ENCODE measurements at places on chromosomes 11 and 22.

GRCh38 chr11:75598264-75598663, 36.2 kb downstream of the SERPINH1 start:
- no peak for DNase-seq

- no peak for DNase-seq
Observed at GRCh38 chr11:101476191-101476590, 107.6 kb downstream of the TRPC6 start.

DNA sequence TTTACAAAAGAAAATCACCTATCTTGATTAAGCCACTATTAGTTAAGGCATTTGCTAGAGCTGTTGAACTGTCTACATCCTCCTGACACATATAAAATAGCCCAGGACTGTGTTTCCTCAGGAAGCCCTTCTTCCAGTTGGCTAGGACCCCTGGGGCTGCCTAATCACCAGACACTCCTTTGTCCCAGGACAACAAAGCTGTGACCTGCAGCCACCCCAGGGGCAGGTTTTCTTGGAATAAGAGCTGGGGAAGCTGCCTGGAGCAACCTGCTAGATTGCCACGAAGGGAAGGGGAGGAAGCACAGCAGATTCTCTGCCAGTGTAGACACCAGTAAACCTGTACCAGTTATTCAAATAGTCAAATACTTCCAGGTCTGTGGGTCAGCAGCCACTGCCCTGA, 17.6 kb downstream of the CHST1 start:
- DNase-seq, result no peak

DNA sequence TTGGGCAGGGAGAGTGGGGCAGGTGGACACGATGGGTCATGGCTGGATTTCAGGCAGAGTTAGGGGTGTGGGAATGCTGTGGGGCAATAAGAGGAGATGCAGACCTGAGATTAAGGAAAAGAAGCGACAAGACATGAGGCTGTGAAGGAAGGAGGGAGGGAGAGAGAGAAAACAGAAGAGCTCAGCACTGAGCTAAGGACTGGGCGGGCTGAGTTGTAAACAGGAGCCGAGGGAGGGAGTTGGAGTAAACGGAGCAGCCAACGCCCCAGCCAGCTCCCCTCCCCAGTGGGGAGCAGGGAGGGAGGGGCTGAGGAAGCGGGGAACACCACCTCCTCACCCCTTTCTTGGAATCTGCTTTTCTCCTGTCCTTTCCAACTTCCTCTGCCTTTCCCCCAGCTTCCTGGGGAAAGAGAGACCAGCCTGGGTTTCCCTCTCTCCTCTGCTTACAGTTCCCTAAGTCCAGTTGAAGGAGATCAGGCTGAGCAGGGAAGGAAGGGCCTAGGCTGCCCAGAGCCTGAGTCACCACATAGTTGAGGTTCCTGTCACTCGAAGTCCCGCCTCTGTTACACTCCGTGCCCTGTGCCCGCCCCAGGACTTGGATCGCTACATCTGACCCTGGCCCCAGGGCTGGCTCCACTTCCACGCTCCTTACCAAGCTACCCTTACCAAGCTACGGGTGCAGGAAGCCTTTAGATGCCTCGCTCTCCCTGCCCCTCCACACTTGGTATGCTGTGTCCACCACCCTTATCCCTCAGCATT, 6.7 kb upstream of the AHNAK start:
- DNase-seq, result peak; percentile 58

DNA sequence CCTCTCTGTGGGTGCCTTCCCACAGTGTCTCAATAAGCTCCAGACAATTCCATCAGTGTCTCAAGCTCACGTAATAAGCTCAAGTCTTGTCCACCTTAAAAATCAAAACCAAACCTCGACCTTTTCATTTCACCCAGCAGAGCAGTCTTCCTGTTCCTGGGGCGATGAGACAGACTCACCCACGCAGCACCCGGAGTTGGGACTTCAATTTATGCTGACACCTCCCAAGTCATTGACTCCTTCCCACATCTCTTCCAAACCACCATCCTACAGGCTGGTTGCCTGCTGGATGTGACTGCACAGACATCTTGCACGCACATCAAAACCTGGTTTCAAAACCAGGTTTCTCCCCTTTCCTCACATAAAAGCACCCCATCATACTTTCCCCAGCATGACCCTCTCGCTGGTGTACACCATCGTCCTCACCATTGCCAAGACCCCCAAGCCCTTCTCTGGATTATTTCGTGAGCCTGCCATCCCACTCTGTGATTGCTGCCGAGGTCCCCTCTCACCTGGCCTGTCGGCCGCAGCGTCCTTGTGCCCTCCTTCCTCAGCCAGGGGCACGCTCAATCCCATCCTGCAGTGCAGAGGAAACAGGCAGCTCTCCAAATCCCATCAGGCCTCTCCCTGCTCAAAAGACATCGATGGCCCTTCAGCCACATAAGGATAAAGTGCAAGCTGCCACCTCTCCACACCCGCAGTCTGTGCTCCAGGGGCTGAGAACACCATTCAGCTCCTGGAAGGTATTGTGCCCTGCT, 45.1 kb upstream of the FBXO3 start:
- no peak for DNase-seq

- no peak for DNase-seq
Observed at GRCh38 chr11:3983101-3983500, 111.5 kb upstream of the RRM1 start.

- DNase-seq, result no peak
Observed at GRCh38 chr11:8218840-8219239, 44.8 kb downstream of the LMO1 start.

DNA sequence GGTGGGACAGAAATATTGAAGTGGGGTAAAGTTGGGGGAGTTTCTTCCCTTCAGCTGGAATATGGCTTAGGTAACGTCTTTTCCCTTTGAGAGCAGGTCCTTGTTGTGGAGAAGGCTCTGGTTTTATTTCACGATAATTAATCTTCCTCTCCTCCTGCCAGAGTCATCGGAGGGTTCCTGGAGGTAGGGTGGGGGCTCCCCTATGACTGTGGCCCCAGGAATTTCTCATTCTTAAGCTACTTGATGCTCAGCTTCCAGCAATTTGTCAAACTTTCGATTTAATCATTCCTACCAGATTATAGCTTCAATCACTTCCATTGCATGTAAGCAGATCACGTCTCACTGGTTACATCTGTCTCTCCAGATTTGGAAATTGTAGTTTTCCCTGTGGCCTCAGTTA, 242.8 kb upstream of the PLET1 start:
- no peak for DNase-seq

- DNase-seq, result no peak
Observed at GRCh38 chr11:132685174-132685611, 847.1 kb downstream of the OPCML start.

DNA sequence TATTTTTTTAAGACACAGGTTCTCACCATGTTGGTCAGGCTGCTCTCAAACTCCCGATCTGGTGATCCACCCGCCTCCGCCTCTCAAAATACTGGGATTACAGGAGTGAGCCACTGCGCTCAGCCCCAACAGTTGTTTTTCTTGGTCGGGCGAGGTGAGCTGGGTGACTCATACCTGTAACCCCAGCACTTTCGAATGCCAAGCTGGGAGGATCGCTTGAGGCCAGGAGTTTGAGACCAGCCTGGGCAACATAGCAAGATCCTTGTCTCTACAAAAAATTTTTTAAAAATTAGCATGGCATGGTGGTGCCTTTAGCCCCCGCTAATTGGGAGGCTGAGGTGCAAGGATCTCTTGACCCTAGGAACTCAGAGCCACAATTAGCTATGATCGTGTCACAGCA, 7.0 kb upstream of the NF2 start:
- DNase-seq, result no peak

GRCh38 chr11:86747801-86748200, 52.5 kb upstream of the PRSS23 start:
- no peak for DNase-seq

DNA sequence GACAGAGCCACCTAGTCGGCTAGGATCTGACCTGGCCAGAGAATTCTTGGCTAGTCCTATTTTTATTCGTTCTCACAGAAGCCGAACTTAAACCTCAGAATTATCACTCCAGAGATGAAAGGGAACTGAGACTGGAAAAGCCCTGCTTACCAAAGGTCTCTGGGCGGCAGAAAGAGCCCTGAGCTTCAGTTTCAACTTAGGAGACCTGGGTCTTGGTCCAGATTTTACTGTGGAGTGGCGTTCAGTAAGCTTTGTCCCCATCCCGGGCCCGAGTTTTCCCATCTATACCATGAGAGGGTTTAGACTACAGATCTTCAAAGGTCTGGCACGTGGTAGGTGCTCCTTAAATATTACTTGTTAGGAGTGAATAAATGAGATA, 516 bp downstream of the NEU3 start:
- no peak for DNase-seq

- DNase-seq, result no peak
Observed at GRCh38 chr11:93974759-93975158, 46.4 kb upstream of the HEPHL1 start.

DNA sequence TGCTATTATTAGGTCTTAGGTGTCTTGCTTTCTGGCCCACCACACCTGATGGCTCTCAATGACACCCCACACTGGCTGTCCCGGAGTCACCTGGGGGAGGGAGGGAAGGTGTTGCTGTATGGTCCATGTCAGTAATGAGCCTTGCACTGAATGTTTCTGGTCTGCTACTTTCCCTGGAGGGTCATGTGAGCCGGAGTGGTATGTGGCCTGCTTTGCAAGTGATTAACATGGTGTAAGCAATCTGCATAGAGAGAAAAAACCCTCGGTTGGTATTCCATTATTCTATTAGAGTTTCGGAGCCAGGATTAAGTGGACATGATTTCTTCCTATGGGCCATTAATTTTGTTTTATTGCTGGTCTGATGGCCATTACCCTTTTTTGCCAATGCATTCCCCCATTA, 63.9 kb downstream of the PKNOX2 start:
- no peak for DNase-seq

GRCh38 chr22:48700566-48701295, 1126.9 kb downstream of the BRD1 start:
- no peak for DNase-seq

DNA sequence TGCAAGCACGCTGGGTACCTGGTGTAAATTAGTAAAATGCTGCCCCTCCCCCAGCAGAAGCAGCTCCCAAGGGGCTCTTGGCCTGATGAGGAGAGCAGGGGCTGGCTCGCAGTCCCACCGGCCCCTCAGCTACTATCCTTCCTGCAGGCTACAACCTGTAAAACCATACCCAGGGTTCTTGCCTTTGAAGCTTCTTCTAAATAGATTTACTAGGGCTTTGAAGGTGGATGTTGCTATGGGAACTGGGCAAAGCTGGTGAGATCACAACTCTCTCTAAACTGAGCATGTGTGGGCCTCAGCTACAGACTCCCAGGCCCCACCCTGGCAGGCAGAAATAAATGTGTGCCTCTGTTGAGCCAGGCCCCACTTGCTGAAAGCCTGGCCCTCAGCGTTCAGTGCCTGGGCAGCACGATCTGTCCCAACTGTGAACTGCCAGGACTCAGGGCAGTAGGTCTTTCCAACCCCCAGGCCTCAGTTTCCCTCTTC, 18.5 kb downstream of the CD5 start:
- DNase-seq, result no peak

GRCh38 chr11:101003468-101003867, 126.1 kb downstream of the PGR start:
- peak; percentile 42 for DNase-seq

- DNase-seq, result no peak
Observed at GRCh38 chr22:24183321-24184031, 2.2 kb downstream of the SUSD2 start.

- no peak for DNase-seq
Observed at GRCh38 chr11:73185680-73186293, 32.3 kb upstream of the P2RY2 start.

DNA sequence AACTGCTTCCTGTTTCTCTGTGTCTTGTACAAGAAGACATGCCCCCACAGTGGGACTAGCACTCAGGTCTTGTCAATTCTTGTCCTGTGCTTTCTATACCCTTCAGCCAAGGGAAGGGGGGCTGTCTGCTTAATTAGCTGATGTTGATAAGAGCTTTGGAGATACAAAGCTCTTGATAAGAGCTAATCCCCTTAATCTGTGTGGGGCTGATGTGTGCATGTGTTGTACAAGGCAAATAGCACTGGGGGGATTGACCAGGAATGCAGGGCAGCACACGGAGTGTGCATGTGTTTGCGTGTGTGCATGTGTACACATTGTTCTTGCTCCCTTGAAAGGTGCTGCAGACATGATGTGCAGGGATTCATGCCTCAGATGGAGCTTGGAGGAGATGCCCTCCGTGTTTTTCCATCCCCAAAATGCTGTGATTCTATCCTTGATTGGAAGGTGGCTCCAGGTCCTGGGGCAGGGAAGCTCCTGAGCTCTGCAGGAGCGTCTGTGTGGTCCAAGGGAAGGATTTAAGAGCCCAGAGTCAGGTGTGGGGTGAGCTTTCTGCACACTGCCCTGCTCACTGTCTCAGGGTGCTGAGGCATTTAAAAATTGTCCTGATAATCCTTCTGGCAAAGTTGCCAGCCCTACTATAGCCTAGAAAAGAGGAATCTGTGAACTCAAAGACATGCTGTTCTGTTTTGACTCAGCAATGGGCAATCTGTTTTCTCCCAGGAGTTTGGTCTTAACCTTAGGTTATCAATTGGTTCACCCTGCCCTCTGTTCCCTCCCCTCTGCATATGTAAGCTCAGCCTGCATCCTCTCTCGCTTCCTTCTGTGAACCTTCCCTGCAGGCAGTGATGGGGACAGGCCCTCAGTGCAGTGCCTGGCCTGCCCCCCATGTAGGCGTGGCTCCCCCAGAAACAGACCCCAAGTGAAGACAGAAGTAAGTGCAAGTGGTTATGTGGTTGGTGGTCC, 102.0 kb downstream of the GRIK4 start:
- peak; percentile 76 for DNase-seq

- DNase-seq, result peak; percentile 58
Observed at GRCh38 chr22:19522190-19522880, 1.9 kb downstream of the CLDN5 start.

GRCh38 chr11:80733790-80734189, 1293.0 kb upstream of the TENM4 start:
- no peak for DNase-seq

DNA sequence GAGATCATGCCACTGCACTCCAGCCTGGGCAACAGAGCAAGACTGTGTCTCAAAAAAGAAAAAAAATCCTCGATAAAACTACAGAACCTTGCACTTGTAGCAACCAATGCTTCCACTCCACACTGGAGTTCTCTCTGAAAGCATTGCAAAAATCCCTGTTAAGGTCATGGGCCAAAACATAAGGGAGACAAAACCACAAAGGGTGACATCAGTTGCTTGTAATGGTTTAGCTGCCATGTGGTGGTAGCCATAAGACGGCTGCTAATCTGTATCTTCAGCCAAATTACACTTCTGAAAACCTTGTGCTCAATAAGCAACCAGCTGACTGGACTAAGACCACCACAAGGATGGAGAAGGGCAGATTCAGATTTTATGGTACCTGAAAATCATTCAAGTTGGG, 20.6 kb upstream of the TPH1 start:
- no peak for DNase-seq
